Dermis lymphatic vessel endothelial cell (primary cell): ENCODE measurements at places on chromosomes 6 and 20. TPM values are rescaled to one million over a fixed set of nuclear protein-coding genes. Genes with fewer than 3 reads are reported as not detected.

Gene GNAS-AS1
- 0.11 TPM in 1 of 2 replicates, not detected in the other for total RNA-seq

Gene GMPR
- 9.5 and 15.4 TPM in 2 replicates for total RNA-seq

Gene MUC21
- total RNA-seq = not detected in 2 replicates

Gene KCNB1
- total RNA-seq = not detected in 2 replicates

Gene CLDN20
- total RNA-seq = not detected in 2 replicates

Gene PDYN
- total RNA-seq = not detected in 2 replicates

Gene ZDHHC14
- 19.2 and 35.7 TPM in 2 replicates for total RNA-seq

Gene GJA1
- total RNA-seq = 1,585 and 1,689 TPM in 2 replicates
